ENCODE measurements at places on chromosomes 4 and X.

- no peak for DNase-seq
These were observed 218.4 kb downstream of the KLHL13 start for GRCh38 chrX:117898226-117898625.

DNA sequence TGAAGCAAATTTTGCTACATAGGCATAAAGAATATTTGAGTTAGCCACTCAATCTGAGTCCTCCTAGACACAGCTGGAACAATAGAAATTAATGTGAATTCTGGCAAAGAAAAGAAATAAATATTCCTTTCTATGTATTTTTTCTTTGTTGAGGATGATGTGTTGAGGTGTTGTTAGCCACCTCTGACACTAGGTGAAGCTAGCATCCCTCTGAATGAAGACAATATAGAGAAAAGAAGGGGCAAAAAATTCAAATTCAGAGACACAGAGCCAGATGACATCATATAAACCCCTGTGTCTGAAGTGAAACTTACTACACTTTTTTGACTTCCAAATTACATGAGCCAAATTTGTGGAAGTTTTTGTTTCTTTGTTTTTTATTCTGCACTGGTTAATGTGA, 34.6 kb upstream of the TMPRSS11D start:
- no peak for DNase-seq

- DNase-seq = no peak
These were observed 103.9 kb downstream of the SLC10A7 start for GRCh38 chr4:146417822-146418221.

- no peak for DNase-seq
These were observed 598.1 kb upstream of the FAT1 start for GRCh38 chr4:187321711-187322110.

GRCh38 chrX:151793886-151794285, 59.3 kb downstream of the CNGA2 start:
- DNase-seq = no peak

- DNase-seq = no peak
These were observed 270.0 kb upstream of the GNPDA2 start for GRCh38 chr4:44996276-44996845.
